NCI-H460 (cell line): ENCODE measurements at places on chromosomes 3 and 15. TPM values are rescaled to one million over a fixed set of nuclear protein-coding genes. Genes with fewer than 3 reads are reported as not detected.

Gene C3orf22
- total RNA-seq: not detected in 2 replicates

Gene CHRNB4
- total RNA-seq: 0.05 TPM in 1 of 2 replicates, not detected in the other

Gene MKRN3
- not detected in 2 replicates for total RNA-seq

Gene POLR2H
- total RNA-seq: 98.8 and 101 TPM in 2 replicates

Gene MYO1E
- total RNA-seq: 29.5 and 37.5 TPM in 2 replicates
